T-helper 9 cell (primary cell): ENCODE measurements at places on chromosomes 1 and 21.

DNA sequence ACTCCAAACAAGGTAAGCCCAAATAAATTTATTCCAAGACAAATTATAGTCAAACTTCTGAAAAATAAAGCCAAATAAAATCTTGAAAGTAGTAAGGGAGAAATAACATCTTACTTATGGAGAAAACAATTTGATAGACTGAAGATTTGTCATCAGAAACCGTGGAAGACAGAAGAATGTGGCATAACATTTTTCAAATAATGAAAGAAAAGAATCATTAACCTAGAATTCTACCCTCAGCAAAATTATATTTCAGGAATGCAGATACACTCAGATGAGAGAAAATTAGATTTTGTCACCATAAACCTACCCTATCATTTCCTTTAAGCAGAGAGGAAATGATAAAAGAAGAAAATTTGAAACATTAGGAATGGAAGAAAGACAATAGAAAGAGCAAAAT, 27.3 kb upstream of the PADI1 start:
- DNase-seq, result no peak

DNA sequence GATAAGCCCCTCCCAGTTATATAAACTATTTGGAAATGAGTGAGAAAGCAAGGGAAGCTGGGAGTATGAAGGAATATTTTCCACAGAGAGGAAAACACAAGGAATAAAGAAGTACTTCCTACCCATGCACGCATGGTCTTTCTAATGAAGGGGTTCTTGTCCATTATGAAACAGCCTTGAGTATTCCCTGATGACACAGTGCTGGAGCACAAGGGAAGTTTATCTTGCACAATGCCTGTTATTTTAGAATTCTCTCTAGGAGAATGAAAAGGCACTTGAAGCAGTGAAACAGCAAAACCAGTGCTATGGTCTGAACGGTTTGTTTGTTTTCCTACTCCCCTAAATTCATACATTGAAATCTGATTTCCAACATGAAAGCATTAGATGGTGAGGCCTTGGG, 38.6 kb upstream of the ADAMTS1 start:
- DNase-seq, result no peak

DNA sequence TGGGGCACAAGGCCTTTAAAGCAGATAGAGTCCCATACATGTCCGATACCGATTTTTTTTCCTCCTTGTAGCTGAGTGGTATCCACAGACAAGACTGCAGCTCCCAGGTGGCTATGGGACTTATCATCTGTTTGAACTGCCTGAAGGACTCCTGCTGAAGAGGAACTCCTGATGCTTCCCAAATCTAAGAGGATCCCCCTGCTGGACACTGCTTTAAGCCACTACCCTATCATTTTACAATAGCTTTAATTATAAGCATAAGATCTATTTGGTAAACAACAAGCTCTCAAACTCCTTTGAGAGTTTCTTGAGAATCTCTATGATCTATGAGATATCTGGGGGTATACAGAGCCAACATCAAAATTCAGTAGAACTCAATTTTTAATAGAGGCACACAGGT, 11.7 kb downstream of the NDC1 start:
- no peak for DNase-seq

- DNase-seq, result no peak
Observed at GRCh38 chr21:42201615-42202161, 17.3 kb upstream of the ABCG1 start.

GRCh38 chr1:109091839-109092193, 1.3 kb downstream of the TMEM167B start:
- DNase-seq, result no peak

- no peak for DNase-seq
Observed at GRCh38 chr1:207414606-207415108, 39.5 kb upstream of the CR2 start.

- DNase-seq, result no peak
Observed at GRCh38 chr1:205492774-205493173, 11.7 kb upstream of the CDK18 start.

GRCh38 chr1:44406737-44407429, 1.8 kb downstream of the RNF220 start:
- DNase-seq, result no peak

DNA sequence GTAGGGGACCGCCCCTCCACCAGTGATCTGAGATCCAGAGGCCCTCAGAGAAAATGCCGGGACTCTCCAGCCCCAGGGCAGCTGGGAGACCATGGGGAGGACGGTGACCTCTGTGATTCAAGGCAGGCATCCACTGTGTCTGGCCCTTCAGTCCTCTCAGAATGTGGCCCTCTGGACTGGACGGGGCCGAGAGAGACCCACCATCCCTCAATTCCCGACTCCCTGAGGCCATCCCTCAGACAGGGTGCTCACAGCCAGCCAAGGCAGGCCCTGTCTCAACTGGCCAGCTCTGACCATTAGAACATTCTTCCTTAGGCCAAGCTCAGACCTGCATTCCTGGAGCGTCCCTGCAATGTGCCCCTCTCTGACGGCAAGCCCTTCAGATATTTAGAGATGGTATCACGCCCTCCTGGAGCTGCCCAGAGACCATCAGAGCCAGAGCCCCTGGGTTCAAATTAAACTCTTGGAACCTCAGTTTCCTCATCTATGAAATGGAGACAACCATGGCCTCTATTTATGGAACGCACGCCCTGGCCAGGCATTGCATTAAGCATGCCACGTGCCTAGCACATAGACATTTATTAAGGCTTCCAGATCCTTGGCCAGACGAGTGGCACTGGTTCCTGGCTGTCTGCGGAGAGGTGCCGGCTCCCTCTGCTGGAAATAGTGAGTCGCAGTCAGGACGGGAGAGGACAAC, 9.6 kb upstream of the EPS8L3 start:
- peak; percentile 43 for DNase-seq

DNA sequence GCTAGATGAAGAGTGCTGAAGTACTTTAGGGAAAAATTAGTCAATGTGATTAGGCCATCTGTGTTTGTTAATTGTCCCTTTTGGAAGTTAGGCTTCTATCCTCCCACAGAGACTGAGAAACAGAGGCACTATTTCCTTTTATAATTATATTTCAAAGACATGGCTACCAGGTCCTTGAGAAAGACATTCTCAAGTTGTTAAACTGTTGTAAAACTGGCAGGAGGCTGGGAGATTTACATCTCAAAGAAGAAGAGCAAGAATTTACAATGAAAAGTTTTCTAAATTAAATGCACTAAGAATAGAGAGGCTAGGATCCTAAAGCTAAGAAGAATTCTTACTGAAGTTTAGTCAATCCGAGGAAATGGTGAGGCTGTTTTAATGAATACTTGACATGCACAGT, 74.0 kb upstream of the BRINP3 start:
- no peak for DNase-seq

- no peak for DNase-seq
Observed at GRCh38 chr1:66396212-66396890, 137.6 kb upstream of the SGIP1 start.

- DNase-seq, result no peak
Observed at GRCh38 chr1:236578661-236579060, 25.7 kb downstream of the HEATR1 start.

DNA sequence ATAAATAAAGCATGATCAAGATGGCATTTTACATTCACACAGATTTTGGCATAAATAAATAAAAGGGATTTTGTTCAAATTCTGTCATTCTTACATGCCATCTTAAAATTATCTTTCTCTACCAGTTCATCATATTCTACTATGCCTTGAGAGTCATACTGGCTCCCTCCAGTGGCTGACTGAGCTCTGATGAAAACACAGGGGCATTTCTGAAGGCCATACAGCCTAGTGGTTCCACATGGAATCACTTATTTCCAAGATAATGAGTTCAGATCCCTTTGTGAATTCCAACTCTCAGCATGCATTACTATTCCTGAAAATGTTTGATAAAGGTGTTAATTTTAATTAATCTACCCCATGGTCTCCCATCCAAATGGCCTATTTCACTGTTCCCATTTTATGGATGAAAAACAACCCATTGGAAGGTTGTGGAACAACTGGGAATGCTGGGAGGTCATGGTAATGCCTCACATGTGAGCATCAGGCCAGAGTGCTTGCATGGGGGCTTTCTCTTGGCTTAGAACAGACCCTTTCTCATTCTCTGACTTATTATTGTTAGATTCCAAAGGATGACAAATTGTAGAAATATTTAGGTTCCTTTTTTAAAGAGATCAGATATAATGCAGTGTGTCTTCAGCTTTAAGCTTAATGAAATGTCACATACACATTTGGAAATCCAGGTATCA, 622.4 kb upstream of the PKN2 start:
- no peak for DNase-seq

DNA sequence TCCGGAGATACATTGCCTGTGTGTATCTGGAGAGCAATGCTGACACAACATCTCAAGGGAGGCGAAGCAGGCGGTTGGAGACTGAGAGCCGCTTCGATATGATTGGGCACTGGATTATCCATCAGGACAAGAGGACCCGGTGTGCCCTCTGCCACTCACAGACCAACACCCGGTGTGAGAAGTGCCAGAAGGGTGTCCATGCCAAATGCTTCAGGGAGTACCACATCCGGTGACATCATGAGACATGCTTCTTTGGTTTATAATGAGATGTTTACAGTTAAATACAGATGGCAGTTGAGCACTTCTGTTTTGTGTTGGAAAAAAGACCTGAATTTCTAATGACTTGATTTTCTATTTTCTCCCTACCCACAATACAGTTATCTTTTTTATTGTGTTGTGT, 12.1 kb downstream of the PGBD2 start:
- no peak for DNase-seq

DNA sequence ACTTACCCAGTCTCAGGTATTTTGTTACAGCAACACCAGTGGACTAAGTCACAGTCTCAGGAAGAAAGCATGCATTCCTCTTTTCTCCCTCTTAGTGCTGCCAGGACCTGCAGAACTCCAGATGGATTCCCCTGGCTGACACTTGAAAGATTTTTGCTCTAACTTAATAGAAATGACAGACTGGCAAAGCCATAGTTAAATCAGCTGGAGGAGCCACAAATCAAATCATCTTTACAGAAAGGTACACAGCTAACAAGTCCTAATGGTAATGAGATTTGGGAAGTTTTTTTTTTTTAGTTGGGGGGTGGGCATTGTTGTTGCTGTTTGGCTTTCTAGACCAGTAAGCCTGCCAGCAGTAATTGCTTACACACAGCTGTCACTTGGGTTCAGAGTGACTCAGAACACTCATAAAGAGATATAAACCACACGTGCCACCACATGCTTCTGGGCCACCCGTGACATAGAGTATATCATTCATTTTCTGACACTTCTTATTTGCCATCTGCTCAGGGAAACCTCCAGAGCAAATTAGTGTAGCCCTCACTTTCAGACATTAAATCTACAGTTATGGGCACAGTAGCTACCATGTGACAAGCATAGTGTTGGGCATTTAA, 72.4 kb downstream of the FH start:
- DNase-seq, result no peak

DNA sequence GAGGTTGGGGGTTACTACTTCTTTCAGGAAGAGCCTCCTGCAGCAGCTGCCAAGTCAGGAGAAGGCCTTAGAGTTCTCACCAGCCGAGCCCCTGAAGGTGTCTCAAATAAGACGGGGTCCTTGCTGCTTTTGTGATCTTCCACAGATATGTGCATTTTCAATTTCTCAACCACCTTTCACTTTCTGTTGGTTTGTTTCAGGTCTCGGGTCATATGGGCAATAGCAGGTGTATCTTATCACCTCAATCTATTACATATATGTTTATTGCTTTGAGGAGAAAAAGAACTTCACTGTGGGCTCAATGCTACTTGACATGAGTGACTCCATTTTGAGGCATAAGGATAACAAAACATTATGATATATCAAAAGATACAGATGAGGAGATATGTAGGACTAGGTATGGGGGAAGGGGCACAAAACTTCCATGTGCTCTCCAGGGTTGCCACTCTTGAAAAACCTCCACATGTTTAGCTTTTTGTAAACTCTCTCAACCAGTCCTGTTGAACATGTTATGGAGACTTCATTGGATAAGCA, 1171.4 kb upstream of the ADGRL2 start:
- no peak for DNase-seq

- DNase-seq, result no peak
Observed at GRCh38 chr1:64765826-64766225, 21.0 kb downstream of the RAVER2 start.

DNA sequence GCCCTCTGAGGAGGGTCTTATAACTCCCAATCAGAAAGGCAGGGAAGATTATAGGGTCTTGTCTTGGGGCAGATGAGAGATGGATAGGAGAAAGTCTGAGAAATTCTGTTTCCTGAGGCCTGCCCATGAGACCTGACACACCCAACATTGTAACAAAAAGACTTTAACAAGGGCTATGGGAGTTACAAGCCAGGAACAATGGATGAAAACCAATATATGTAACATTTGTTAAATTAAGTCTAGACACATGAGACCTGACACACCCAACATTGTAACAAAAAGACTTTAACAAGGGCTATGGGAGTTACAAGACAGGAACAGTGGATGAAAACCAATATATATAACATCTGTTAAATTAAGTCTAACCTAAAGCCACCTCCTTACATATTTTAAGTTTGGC, 21.8 kb downstream of the NRDC start:
- no peak for DNase-seq

- no peak for DNase-seq
Observed at GRCh38 chr1:227947676-227948492, at the start of gene WNT9A. Gene WNT9A, minus strand, starts transcription at chr1:227947932. Its CDS starts 45 bp downstream, at chr1:227947887.

DNA sequence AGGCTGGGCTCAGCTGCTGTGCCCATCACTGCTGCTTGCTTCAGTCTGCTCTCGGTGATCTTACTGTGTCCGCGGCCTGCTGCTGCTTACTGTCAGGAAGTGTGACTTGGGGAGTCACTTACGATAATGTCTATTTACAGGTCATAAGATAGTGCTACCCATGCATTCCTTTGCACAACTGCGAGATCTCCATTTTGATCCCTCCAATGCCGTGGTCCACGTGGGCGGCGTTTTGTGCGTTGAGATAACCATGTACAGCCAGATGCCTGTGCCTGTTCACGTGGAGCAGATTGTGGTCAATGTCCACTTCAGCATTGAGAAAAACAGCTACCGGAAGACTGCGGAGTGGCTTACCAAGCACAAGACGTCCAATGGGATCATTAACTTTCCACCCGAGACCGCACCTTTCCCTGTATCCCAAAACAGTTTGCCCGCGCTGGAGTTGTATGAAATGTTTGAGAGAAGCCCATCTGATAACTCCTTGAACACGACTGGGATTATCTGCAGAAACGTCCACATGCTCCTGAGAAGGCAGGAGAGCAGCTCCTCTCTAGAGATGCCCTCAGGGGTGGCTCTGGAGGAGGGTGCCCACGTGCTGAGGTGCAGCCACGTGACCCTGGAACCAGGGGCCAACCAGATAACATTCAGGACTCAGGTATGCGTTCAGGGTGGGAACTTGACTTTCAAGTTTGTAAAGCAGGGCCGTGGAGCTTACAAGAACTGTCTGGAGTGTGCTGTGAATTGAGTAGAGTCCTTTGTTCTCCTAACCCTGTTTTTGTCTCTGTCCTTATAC, 24.4 kb upstream of the PWP2 start:
- DNase-seq, result no peak

- DNase-seq, result no peak
Observed at GRCh38 chr1:7960867-7961215, 670 bp upstream of the PARK7 start.

- DNase-seq, result no peak
Observed at GRCh38 chr1:21537932-21538630, 28.9 kb downstream of the ALPL start.

GRCh38 chr1:208534599-208534897, 290.4 kb upstream of the PLXNA2 start:
- no peak for DNase-seq

GRCh38 chr1:6634371-6635052, 9.8 kb downstream of the THAP3 start:
- DNase-seq, result no peak
